B cell (primary cell): ENCODE measurements at places on chromosomes 1 and 21. TPM values are rescaled to one million over a fixed set of nuclear protein-coding genes. Genes with fewer than 3 reads are reported as not detected.
A peak's percentile ranks its signal among the peaks of the same experiment; 100 is the strongest.

CCT8 gene
- total RNA-seq, result 92.8 and 100 TPM in 2 replicates

TNFRSF1B gene
- 86.6 and 99.4 TPM in 2 replicates for total RNA-seq

UBL4B gene
- total RNA-seq, result not detected in 2 replicates

GRCh38 chr1:32539584-32540571 lies 651 bp downstream of the ZBTB8A start:
- peak; percentile 45 for DNase-seq

GRCh38 chr1:220950576-220950975 lies 71.3 kb downstream of the HLX start:
- DNase-seq, result no peak

DNA sequence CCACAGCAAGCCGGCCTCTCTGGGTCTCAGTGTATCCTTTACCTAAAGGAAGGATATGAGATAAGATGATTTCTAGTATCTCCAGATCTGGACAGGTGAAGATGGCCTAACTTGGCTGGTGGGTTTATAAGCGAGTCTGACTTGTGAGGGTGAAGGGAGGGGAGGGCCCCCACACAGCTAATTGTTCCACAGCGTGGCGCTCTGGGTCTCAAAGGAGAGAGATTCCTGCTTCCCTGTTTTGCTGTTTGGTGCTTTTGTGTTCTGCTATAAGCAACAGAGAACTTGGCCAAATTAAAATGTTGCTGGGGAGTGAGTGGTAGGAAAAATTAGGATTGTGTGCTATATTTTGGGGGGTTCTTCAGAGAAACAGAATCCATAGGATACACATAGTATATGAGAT lies 28.9 kb upstream of the NLRP3 start:
- no peak for DNase-seq

GRCh38 chr1:53959664-53960250 lies 13.6 kb downstream of the LRRC42 start:
- DNase-seq, result peak; percentile 64

DNA sequence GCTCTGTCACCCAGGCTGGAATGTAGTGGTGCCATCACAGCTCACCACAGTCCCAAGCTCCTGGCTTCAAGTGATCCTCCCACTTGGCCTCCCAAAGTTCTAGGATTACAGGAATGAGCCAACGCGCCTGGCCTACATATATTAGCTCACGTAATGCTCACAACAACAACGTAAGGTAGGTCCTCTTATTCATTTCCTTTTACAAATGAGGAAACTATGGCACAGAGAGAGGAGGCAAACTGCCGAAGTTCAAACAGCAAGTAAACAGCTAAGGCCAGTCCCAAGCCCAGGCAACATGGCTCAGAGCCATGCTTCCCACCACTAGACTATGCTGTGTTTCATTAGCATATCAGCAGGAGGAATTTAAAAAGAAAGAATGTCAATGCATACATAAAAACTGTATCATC lies 284.4 kb downstream of the VAV3 start:
- DNase-seq, result no peak
